ENCODE measurements at places on chromosomes 2 and 18.

- DNase-seq: no peak
Observed at GRCh38 chr2:40550085-40550484, 98.2 kb upstream of the SLC8A1 start.

DNA sequence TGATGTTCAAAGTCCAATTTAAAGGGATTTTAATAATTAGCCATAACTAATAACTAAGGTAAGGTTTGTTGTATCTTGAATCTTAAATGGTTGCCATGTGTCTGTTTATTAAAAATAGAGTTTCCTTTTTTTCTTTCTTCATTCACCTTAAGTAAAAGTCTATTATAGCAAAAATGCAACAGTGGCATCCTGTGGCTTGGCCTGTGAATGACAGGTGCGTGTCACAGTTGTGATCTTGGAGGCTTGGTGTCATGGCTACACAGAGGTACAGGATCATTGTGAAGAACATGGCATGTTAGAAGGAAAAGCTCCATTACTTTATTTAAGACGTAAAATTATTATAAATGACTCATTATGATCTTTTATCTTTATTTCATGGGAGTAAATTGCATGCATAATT, 246.1 kb downstream of the BCL2 start:
- no peak for DNase-seq

DNA sequence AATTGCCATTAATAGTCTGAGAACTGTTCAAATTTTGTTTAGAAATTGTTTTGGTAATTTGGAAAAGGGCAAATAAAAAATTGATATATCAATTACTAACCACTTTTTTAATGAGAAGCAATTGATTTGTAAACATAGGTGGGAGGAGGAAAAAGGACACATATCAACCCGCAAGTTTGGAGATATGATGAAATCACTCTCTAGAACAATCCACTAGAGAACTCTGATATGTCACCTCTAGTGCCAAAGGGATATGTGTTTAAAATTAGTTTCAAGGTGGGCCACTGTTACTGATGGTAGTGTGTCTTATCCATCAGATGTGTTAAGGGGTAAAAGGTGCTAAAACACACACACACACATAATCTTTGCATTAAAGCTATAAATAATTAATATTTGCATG, 16.6 kb downstream of the IFIH1 start:
- no peak for DNase-seq

DNA sequence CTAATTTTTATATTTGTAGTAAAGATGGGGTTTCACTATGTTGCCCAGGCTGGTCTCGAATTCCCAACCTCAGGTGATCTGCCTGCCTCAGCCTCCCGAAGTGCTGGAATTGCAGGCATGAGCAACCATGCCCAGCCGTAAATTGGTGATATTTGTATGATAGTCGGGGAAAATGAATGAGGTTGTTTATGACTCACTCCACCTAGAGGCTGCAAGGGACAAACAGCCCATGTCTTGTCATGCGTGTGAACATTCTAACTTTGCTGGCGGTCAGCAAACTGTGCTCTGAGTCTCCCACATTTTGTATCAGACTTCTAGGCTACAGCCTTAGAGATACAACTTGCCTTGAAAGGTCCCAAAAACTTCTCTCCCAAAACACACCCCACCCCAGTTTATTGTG, 133.5 kb upstream of the DTNA start:
- DNase-seq: no peak

DNA sequence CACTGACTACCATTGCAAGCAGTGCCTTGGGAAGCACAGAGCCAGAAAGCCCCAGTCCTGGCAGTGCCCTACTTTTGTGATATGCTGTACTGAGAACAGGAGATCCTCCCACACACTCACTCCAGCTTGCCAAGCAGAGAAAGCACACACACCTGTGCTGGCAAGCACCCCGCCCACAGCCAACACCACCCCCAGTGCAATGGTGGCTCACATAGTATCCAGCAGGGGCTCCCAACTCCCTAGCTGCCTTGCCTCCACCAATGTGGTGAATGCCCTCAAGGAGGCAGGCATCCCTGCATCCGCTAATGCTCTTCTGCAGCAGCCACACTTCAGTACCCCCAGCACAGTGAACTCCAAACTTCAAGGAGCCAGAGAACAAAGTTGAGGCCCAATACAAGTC, 1655.8 kb downstream of the SUCLG1 start:
- no peak for DNase-seq

- DNase-seq: no peak
Observed at GRCh38 chr2:240873805-240874714, 5.4 kb downstream of the AGXT start.

GRCh38 chr18:76252880-76253279, 242.2 kb downstream of the ZNF516 start:
- DNase-seq: no peak

- DNase-seq: no peak
Observed at GRCh38 chr2:138207074-138207930, 243.0 kb downstream of the HNMT start.

DNA sequence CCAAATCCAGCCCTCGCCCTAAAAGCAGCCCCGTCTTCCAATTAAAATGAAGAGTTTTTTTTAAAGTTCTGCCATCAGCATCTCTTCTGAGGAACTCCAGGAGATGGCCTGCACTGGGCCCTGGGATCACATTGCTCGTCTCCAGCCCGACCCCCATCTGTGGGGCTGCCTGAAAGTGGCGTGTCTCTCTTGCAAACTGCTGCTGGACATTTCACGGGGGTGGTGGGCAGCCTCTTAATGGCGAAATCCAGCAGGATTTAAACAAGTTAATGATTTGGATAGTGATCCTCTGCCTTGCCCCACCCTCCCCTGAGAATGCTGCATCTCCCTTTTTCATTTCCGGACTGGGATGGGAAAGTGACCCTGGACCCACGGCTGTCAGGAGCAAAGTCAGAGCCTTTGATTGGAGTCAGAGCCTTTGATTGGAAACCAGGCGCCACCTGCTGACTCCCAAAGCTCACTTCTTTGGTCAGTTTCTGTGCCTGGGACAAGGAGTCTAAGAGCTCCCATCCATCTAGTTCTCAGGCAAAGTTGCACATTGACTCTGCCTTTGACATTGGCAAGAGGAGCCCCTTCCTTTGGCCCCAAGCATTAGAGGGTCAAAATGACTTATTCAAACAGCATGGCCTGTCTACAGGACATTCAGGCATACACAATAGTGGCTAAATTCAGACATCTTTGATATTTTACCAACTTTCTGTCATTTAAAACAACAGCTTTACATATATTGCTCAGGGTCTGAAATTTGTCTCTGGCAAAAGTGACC, 155.2 kb downstream of the SH3BP4 start:
- DNase-seq: peak; percentile 65

DNA sequence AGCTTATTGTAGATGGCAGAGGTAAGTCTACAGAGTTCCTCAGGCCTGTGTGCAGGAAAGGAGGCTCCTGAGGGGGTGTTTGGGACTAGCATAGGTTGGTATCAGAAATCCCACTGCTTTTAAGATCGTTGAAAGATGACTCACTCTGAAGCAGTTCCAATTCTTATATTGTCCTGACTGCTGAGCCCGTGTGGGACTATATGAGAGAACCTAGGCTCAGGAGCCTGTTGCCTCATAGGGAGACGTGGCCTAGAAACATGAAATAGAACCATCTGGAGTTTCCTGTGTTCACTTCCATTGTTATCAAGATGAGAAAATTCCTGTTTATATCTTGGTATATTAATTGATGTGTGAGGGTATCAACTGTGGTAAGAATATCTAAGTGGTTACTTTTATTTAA, 5.7 kb downstream of the CCT7 start:
- no peak for DNase-seq

DNA sequence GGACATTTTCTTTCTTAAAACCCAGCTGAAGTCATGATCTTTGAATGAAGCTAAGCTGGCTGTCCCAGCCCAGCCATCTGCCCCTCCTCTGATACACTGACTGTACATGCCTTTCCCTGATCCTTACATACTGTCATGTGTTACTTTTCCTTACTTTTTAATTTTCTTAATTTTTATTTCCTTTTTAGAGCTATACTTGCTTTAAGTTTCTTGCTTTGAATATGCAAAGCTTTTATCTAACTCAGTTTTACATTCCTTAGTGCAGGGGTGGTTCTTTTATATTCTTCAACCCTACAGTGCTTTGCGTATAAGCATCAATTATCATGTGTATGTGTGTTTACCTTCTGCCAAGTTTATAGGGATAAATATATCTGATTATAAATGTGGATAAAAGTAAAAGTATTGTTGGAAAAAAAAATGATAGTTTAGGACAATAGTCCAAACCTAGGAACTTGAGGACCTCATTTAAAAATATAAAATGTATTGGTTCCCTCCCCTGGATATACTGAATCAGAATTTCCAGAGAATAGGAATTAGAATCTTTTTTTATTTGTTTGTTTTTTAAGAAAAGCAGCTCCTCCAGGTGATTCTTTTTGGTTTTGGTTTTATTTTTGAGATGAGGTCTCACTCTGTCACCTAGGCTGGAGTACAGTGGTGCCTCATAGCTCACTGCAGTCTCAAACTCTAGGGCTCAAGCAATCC, 17.8 kb downstream of the DDX1 start:
- DNase-seq: no peak

DNA sequence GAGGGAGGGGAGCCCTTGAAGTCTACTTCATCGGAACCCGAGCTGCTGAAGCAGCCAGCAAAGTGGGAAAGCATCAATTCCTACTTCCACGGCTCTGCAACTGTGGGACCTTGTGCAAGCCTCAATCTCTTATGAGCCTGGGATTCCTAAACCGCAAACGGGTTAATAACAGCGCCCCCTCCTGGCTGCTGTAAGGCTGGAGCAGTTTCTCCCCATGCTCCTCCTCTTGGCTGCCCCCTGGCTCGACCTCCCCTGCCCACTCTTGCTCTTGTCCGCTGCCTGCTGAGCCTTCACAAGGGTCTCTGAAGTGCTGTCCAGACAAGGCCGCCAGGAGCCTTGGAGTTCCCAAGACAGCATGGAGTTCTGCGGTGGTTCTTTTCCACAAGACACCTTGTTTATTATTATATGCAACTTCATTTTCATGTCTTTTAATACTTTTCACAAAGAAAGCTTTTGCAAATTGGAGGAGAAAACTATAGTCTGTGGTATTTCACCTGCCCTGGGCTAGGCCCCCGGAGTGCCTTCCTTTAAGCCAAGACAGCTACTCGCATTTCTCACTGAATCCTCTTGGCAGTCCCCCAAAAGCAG, 157.2 kb downstream of the DDX1 start:
- DNase-seq: no peak

- DNase-seq: no peak
Observed at GRCh38 chr2:192236136-192236535, 41.4 kb upstream of the TMEFF2 start.

- DNase-seq: no peak
Observed at GRCh38 chr2:19124135-19124534, 234.3 kb downstream of the OSR1 start.

- no peak for DNase-seq
Observed at GRCh38 chr2:241052677-241053360, 49.3 kb downstream of the MTERF4 start.

DNA sequence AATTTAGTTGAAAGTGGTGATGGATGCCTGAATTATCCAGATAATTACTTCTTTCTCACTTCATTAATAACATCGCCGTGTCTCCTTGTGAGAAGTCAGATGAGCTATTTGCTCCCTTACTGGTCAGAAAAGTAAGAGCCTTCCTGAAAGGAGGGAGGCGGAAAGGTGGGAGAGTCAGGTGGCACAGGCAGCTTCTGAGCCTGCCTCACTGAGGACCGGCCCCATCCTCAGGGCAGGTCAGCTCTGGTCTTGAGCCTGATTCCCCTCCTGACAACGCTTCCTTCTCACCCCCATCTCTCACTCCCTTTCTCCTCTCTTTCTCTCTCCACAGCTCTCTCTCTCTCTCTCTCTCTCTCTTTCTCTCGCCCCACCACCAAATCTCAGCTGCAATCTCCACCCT, 10.1 kb upstream of the APOB start:
- DNase-seq: no peak

DNA sequence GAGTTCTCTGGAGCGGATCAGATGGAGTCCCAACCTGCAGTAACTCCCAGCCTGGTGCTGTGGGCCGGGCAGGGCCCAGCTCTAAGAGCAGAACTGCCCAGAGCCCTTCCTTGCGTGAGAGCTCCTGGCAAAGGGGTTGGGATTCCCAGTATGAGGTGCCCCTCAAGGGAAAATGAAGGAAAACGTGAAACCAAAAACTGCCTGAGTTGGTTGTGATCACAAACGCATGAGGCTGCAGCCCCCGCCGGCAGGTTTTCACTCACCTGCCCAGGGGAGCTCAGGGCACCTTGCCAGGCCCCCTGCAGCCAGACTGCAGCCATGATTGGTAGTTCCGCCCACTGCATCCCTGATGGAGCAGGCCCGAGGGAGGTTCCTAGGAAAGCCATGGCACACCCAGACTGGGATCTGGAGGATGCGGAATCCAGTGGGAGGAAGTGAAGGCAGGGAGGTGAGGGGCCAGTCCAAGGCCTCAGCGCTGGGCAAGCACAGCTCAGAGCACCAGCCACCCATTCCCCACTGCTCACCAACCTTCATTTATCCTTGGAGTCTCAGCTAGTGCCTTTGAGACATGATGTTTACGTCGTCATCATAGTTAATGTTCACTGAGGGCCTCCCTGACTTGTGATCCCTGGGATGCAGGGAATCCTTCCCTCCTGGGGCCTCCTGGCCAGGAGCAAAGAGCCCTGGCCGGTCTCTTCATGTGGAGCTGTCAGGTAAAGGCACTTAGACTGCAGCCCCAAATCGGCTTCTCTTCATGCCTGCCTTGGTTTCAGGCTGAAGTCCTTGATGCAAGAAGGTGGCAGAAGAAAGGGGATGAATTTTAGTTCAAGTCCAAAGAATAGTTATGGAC, 103.2 kb downstream of the INHBB start:
- no peak for DNase-seq

DNA sequence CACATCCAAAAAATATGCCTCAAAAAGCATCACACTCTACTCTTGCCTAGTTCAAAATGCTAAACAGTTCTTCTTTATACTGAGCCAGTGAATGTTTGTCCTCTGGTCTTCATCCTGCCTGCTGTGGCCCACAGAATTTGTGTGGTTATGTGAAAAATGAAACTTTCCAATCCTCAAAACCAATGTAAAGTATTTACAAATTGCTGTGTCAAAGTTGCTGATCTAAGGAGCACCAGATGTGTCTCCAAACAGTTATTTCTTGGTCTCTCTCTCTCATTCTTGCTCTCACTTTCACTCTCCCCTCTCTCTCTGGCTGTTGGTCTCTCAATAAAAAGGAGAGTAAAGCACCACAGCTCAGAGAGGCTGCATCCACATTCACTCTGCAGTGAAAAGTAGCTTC, 23.0 kb downstream of the EPHA4 start:
- no peak for DNase-seq

DNA sequence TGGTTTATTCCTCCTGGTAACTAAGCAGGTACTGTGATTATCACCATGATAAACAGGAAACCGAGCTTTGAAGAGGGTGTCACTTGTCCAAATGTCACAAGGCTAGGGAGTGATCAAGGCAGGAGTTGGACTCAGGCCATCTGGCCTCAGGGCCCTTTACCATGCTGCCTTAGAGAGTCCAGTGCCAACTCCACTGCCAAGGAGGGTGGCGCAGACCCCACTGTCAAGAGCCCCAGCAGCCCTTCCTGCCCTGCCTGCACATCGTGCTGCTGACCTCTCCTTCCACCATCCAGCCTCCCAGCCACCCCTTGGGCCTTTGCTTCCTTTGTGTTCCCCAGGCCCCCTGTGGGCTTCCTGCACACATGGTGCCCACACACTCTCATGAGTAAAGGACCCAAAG, 48.3 kb downstream of the TNS1 start:
- no peak for DNase-seq
